SIG-M5 (cell line): ENCODE measurements at places on chromosomes 6 and 20.

GRCh38 chr6:132713352-132714134 is at the start of gene VNN1:
Gene VNN1, minus strand, starts transcription at chr6:132714055. Its CDS starts 20 bp downstream, at chr6:132714035.
- DNase-seq, result no peak

- no peak for DNase-seq
Measured at GRCh38 chr6:551829-552350, 105.0 kb downstream of the HUS1B start.

- DNase-seq, result no peak
Measured at GRCh38 chr6:5468586-5468985, 207.3 kb downstream of the FARS2 start.

- DNase-seq, result no peak
Measured at GRCh38 chr6:128725271-128726233, 157.4 kb upstream of the LAMA2 start.

DNA sequence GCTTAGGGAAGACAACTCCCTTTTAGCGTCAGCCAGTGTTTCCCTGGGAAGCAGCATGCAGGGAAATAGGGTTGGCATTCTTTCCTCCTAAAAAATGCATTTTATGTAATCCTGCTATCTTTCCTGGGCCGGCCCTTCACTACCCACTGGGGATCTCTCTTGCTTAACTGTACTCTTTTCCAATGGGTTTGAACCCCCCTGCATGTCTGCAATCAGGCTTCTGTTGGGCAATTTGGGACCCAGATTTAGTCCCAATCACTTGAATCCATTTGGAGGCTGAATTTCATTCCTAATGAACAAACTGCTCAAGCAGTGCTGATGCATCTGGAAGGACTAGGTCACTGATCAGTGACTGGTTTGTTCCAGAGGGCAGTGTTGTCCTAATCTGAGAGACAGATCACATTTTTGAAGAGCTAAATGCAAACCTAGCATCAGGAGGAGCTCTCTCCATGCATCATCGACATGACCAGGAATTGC is 152.0 kb downstream of the TSHZ2 start:
- DNase-seq, result no peak

GRCh38 chr6:113439866-113440265 is 417.3 kb upstream of the MARCKS start:
- DNase-seq, result no peak

DNA sequence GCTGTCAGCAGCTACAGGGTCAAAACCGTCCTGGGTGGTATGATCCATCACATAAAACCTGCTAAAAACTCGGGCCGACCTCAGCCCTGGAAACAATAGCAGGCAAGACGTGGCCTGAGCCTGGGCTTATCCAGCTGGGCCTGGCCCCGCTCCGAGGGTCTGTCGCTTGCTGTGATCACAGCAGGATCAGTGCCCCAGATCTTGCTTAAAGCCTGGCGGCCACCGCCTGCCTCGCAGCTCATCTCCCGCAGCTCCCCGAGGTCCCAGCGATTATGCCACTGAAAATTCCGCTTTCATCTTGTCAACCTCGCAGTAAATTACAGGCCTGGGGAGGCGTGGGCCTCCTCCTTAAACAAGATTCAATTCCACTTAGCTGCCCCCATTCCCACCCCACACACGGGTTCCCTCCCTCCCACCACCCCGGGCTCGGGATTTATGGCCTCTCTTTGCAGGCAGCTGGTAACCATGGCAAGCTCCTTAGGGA is 40.1 kb downstream of the CDH22 start:
- DNase-seq, result no peak

DNA sequence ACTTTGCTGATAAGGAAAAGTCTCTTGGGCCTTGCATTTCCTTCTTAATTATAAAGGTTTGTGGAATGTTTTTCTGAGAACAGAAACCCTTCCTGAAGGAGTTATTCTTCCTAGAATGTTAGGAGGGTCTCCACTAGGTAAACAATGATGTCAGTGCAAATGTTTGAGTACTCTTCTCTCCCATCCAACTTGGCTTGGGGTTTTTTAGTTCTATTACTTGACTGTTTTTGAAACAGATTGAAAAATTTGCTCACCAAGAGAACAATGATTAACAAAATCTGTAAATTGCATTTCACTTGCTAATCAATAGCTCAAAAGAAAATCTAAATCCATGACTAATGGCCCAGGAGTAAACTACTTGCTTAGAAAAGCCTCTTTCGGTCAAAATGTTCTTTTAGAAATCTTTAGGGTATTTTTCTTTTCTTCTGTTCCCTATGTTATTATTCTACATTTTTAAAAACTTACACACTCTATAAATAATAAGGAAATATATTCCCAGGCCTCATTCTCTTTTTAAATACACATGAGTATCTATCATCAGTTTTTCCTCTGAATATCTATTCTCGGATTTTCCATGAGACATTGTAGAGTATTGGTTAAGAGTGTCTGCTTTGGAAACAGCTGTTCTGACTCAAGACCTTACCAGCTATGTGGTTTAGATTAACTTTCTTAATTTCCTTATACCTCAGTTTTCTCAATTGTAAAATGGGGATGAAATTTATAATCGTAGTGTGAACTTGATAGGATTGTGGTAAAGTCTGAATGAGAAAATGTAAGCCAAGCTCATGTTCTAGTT is 234.2 kb upstream of the CITED2 start:
- DNase-seq, result no peak

DNA sequence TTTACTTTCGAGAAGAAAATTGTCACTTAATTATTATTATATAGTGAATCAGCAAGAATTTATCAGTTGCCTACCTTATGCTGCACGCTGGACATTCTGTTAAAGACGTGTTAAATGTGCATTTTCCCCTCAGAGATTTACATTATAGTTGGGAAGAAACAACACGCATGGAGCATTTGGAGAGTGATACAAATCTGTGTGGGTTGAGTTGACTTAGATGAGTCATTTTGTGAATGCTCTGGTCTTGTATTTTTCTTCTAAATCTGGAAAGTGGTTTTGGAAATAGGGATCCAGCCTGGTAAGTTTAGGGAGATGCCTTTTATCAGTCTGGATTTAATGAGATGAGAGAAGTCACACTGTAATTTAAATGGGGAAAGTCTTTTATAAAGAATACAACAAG is 24.0 kb upstream of the SMIM26 start:
- no peak for DNase-seq

GRCh38 chr6:95658886-95659285 is 81.6 kb downstream of the MANEA start:
- no peak for DNase-seq

DNA sequence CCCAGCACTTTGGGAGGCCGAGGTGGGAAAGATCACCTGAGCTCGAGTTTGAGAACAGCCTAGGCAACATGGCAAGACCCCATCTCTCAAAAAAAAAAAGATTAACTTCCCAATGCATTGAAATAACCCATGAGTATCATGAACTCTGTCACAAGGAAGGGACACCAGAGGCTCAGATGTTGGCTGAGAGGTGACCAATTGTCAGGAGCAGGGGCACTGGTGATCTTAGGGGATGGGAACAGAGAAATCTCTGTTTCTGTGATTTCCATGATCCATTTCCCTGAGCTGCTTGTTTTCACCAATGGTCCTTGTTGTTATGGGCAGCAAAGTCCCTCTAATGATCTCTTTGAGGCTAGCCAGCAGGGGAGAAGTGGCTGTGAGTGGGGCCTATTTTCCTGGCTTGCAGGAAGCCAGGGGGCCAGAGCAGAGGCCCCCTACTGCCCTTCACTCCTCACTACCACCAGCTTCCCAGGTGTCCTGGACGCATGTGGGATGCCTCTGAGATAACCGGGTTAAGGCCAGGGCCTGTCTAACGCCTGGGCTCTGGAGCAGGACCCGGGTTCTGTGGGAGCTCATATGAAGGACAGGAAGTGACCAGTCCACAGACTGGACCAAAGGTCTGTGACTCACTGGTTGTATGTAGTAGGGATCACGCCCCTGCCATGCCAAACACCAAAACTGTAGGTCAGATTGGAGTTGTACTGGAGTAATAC is 54.4 kb downstream of the PCNA start:
- DNase-seq, result no peak

GRCh38 chr6:85273046-85273445 is 176.8 kb upstream of the NT5E start:
- DNase-seq, result no peak

DNA sequence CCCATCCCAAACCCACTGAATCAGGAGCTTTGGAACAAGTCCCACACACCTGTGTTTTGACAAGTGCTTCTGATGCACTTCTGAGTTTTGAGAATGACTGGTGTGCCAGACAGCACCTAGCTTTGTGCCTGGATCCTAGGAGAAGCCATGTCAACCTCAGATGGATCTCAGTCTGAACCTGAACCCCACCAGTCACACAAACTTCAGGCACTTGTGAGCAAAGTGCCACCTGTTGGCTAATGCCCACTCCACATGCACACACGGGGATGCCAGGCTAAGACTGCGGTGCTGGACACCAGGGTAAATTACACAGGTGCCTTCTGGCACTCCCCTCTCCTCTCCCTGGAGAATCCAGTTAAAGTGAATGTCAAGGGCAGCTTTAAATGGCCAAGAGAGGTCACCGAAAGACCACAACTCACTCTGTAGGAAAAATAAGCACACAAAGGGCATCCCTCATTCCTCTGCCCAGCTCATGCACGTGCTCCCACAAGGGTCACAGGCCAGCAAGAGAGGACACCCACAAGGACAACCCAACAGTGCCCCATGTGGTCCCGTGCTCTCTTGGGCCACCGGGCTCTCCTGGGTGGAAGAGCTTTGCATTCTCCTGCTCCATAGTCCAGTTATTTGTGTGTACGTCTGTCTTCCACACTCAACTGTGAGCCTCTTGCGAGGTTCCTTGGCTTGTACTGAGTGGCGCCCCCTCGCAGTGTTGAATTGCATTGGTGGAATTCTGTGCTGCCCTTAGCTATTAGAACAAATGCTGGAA is 45.6 kb downstream of the TAF8 start:
- no peak for DNase-seq

DNA sequence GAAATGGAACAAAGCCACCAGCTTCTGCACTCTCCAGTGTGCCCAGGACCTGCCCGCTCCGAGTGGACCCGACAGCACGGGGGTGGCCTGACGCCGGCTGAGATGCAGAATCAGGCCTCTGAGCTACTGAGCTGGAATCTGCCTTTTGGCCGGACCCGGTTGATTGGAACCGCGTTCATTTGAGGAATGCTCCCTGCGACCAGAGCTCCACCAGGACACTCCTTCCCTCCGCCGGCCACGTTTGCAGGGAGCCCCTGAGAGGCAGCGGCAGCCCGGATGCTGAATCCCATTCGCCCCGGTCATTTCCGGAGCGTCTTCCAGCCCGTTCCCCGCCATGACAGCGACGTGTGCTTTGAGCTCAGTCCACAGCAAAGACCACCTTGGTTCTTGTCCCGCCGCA is 392.7 kb downstream of the THBS2 start:
- no peak for DNase-seq

DNA sequence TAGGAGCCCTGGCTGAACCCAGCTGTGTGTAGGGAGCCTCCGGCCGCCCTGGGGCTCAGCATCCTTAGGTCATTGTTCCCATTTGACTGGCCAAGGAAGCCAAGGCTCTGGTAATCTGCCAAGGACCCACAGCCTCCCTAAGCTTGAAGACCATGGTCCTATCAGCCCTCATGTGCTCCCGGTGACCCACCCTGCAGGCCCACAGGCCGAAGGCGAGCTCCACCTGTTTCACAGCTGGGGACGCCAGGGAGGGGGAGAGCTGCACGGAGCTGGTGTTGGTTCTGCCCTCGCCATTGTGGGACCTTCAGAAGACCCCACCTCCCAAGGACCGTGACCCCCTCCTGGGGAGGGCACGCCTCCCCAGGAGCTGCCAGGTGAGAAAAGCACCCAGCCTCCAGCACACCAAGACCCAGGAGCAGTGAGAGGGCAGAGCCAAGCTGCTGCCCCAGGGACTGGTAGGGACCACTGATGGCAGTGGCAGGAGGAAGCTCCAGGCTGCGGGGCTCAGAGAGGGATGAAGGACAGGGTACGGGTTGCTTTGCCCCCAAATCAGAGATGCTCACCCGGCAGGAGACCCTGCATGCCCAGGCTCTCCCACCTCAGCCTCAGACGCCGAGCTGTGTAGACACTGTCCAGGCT is 30.7 kb upstream of the MRGBP start:
- DNase-seq, result no peak

DNA sequence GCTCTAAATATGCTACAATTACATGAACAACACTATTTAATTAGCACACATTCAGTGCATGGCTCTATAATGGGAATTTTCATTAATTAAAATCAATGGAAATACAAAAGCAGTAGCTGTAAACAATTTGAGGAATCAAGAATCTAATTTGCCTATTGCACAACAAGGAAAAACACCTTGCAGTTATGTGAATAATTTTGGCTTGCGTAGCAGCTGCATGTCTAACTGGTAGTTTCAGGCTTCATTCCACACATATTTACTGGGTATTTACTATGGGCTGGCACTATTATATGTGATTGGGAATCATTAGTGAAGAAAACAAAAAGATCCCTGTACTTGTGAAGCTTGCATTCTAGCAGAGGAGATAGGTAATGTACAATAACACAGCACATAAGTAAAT is 26.4 kb downstream of the KIF6 start:
- no peak for DNase-seq

DNA sequence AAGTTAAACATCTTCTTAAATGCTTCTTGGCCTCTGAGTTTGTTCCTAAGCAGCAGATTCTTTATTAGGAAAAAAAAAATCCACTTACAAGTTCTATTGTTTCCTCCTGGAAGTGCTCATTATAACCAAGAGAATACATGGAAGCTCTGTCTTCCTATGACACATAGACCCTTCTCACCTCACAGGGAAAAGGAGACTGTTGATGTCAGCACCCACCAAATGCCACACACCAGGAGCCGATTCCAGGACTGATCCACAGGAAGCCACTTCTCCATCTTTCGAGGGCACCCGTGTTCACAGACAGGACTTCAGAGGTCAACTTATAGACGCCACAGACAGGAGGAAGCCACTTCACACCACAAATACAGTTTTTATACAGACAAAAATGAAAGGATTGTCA is 13.4 kb upstream of the BNIP5 start:
- no peak for DNase-seq

DNA sequence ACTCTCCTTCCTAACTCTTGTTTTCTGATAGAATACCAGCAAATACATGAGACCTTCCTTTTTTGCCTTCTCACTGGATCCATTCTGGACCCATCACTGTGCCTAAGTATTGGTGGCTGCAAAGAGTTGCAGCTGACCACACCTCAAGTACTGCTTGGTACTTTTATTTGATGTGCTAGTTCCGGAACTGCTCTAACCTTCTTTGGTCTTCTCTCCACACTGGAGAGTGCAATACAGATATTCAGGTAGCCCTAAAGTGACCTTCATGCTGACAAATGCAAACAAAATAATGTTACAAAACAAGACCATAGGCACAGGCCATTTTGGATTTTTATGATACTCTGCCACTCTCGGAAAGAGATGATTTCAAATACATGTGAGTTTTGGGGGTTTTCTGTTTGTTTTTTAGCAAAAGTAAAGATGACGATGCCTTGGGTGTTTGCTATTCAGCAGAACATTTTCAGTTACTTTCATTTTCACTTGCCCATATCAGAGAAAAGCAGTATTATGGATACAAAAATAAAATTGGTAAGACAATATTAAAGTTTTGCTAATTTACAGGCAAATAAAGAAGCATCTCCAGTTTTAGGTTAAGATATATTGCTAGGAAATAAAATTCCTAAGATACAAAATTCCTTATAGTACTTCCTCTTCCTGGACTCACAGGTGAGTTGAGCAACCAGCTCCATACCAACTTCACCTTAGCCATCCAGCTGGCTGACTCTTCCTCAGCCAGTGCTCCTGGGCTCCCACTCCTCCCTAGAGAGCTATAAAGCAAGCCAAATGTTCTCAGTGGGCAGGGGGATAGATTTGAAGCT is 42.0 kb downstream of the PTPRK start:
- DNase-seq, result no peak
